ENCODE measurements at places on chromosomes 3 and 15. TPM values are rescaled to one million over a fixed set of nuclear protein-coding genes. Genes with fewer than 3 reads are reported as not detected.

The CMTM8 gene
- 0.09 TPM for total RNA-seq

The GOLGA6L10 gene
- 1.1 TPM for total RNA-seq

The CCDC9B gene
- total RNA-seq, result 18.8 TPM

The RETNLB gene
- total RNA-seq, result not detected

The CNOT10 gene
- 21.5 TPM for total RNA-seq

The C3orf49 gene
- not detected for total RNA-seq

The PPM1L gene
- 0.69 TPM for total RNA-seq

The ADAMTS7 gene
- total RNA-seq, result 4.1 TPM

The CPN2 gene
- total RNA-seq, result not detected

The GPR87 gene
- not detected for total RNA-seq

The SHF gene
- total RNA-seq, result 2.7 TPM

The GBE1 gene
- 131 TPM for total RNA-seq

The VWA5B2 gene
- total RNA-seq, result not detected

Data from bronchial smooth muscle cell (primary cell).